Activated CD8-positive, alpha-beta memory T cell treated with anti-CD3 and anti-CD28 coated beads for 24 hours (primary cell): ENCODE measurements at places on chromosomes 11 and 22.

DNA sequence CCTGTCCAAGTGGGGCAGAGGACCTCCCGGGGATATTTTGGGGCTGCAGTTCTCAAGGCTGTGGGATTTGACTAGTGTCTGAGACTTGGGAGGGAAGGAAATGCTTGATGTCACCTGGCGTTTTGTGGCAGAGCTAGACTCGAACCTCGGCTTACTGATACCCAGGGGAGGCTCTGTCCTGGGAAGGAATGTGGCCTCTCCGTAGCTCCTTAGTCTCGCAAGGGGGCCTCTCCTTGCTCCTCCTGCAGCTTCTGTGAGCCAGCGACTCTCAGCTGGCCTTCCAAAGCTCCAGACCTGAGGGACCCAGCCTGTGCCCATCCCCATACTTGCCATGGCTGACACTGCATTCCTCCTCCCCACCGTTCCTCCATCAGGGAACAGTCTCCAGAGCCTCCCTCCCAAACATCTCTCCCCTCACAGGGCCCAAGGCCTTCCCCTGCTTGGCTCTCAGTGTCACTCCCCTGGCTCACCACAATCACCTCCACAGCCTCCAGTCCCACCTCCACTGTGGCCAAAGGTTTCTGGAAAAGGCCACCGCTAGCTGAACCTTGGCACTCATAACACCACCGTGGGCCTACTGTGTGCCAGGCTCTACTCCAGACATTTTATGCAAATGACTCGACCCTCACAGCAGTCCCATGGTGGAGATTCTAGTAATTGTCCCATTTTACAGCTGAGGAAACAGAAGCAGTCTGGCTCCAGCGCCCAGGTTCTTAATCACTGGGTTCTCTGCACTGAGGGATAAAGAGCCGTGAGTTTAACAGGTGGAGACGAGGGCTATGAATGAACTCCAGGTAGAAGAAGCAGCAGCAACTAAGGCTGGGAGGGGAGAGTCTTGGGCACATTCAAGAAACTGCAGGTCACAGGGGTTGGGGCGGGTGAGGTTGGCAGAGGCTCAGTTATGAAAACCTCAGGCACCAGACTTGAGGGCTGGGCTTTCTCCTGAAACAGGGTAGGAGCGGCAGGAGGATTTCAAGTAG lies 12.1 kb downstream of the P2RY2 start:
- DNase-seq, result peak; percentile 28

- no peak for DNase-seq
Observed at GRCh38 chr11:47124675-47125074, 52.0 kb downstream of the ARFGAP2 start.

GRCh38 chr11:20712912-20713311 lies 43.5 kb downstream of the NELL1 start:
- no peak for DNase-seq

GRCh38 chr22:50564289-50564688 lies 1.6 kb upstream of the SYCE3 start:
- no peak for DNase-seq
